ENCODE measurements at places on chromosomes 2 and 18.

GRCh38 chr2:77169426-77169825, 352.8 kb downstream of the LRRTM4 start:
- no peak for DNase-seq

- no peak for DNase-seq
Measured at GRCh38 chr2:27958711-27959378, 68.3 kb downstream of the BABAM2 start.

GRCh38 chr2:195548198-195548940, 108.7 kb upstream of the SLC39A10 start:
- no peak for DNase-seq

- DNase-seq = no peak
Measured at GRCh38 chr2:9095690-9096089, 92.2 kb upstream of the MBOAT2 start.

DNA sequence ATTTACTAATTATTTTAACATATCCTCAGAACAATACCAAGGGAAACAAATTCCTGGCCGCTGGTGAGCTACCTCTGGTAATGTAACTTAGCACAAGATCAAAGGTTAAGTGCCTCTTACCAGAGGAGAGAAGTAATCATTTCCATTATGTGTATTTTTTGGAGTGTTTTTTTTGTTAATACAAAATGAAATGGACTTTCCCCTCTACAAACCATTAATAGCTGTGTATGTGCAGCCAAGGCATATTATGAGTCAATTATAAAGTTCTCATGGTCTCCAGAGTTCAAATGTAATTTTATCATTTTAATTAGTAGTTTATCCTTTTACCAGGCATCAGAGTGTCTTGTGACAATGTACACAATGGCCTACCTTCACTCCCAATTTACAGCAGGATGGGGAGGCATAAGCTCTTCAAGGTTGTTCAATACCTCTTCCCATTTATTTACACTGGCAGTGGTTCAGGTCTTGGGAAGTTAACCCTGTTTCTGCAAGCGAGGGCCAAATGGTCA, 242.2 kb downstream of the TGIF1 start:
- DNase-seq = no peak

DNA sequence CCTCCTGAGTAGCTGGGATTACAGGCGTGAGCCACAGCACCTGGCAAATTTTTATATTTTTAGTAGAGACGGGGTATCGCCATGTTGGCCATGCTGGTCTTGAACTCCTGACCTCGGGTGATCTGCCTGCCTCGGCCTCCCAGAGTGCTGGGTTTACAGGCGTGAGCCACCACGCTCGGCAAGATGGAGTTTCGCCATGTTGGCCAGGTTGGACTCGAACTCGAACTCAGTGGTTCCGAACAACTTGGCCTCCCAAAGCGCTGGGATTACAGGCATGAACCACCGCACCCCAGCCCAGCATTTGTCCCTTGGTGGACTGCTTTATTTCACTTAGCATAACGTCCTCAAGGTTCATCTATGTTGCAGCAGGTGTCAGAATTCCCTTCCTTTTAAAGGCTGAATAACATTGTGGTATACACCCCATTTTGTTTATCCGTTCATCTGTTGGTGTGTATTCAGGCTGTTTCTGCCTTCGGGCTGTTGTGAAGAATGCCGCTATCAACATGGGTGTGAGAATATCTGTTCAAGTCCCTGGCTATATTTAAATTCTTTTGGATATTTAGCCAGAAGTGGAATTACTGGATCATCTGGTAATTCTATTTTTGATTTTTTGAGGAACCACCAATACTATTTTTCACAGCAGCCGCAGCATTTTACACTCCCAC, 1.2 kb upstream of the CENPA start:
- no peak for DNase-seq

GRCh38 chr2:175624785-175625184, 377.3 kb downstream of the LNPK start:
- DNase-seq = no peak

- DNase-seq = no peak
Measured at GRCh38 chr2:36672199-36672598, 24.3 kb upstream of the VIT start.

- no peak for DNase-seq
Measured at GRCh38 chr2:141392517-141393213, 738.2 kb downstream of the LRP1B start.

- no peak for DNase-seq
Measured at GRCh38 chr18:4455113-4455811, at the start of gene DLGAP1. Gene DLGAP1, minus strand, starts transcription at chr18:4455307.

GRCh38 chr18:12479982-12480381, 72.3 kb downstream of the PRELID3A start:
- no peak for DNase-seq

GRCh38 chr2:219522111-219523030, 8.1 kb downstream of the ASIC4 start:
- DNase-seq = no peak

- no peak for DNase-seq
Measured at GRCh38 chr2:151111599-151112278, 149.9 kb downstream of the RBM43 start.

DNA sequence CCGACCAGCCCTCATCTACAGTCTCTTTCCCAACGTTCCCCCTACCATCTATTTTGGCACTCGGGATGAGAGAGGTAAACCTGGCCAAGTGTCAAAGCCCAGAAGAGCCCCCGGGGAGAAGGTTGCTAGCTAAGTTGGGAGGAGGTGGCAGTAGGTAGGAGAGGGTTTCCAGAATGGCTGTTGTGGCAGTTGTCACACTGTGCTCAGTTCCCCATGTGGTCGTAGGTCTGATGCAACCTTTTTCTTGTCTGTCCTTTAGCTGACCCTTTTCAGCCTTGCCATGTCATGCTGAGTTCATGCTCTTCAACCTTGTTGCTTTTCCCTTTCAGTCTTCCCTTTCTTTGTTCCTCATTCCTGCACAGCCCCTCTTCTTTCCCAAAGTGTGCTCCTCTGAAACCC, 34.5 kb downstream of the TTLL4 start:
- DNase-seq = no peak

GRCh38 chr2:197911667-197912066, 107.3 kb downstream of the PLCL1 start:
- no peak for DNase-seq

GRCh38 chr2:227456772-227457171, 15.2 kb upstream of the AGFG1 start:
- no peak for DNase-seq

- DNase-seq = no peak
Measured at GRCh38 chr2:40113272-40113968, 334.4 kb upstream of the THUMPD2 start.

GRCh38 chr2:241799522-241800197, 9.3 kb upstream of the NEU4 start:
- no peak for DNase-seq

GRCh38 chr2:222912117-222912516, 51.3 kb downstream of the ACSL3 start:
- no peak for DNase-seq

GRCh38 chr2:219560037-219560892, 11.1 kb downstream of the OBSL1 start:
- DNase-seq = no peak

DNA sequence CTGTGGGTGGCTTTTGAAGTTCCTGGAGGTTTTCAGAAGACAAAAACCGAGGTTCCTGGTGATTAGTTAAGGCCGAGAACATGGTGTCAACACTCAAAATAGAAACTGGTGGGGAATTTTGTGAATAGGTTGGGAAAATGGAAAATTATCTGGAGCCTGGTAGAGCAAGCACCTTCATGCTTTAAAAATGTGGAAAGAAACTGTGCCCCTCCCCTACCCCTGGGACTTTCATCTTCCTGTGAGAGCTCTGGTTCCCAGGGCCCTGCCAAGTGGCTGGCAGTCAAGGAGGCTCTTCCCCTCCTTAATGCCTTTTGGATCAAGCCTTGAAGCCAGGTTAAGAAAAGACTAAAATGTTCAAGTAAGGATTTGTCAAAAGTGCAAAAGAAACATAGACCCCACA, 1.9 kb upstream of the CRACDL start:
- no peak for DNase-seq

DNA sequence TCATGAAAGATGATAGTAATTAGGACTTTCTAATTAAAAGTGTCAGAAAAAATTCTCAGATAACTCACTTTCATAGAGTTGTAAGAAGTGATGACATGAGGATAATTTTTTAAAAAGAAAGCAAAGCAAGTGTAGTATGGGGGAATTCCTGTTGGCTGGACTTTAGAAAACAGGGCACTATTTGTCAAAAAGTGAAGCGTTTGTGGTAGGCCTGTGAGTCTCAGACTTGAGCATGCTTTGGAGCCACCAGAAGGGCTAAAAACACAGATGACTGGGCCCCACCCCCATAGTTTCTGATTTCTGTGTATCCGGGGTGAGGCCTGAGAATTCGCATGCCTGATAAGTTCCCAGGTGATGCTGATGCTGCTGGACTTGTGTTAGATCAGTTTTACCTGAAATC, 222.6 kb upstream of the LRRTM1 start:
- no peak for DNase-seq

GRCh38 chr2:181602017-181602416, 54.9 kb downstream of the CERKL start:
- no peak for DNase-seq

DNA sequence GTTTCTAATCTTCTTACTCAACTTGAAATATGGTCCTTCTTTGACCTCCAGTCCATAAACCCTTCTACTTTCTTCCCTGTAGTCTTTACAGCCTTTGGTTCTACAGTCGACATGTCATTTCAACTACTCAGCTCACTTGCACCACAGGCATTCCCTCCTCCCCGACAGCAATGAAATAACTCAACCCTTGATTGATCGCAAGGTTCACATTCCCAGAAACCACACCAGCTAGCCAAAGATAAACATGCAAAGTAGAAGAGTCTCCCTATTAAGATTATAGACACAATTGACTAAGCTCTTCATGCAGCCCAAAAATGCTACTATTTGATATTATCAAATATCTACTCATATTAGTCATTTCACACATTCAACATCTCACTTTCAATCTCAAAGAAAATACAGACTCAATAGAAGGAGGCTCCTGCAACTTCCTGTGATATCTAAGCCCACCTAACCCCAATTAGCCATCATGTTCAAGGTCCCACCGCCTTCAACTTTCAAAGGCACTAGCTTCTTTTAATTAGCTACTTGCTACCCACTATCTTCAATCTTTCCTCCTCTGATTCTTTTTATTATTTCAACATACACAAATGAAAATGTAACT, 50.8 kb downstream of the RTTN start:
- no peak for DNase-seq

DNA sequence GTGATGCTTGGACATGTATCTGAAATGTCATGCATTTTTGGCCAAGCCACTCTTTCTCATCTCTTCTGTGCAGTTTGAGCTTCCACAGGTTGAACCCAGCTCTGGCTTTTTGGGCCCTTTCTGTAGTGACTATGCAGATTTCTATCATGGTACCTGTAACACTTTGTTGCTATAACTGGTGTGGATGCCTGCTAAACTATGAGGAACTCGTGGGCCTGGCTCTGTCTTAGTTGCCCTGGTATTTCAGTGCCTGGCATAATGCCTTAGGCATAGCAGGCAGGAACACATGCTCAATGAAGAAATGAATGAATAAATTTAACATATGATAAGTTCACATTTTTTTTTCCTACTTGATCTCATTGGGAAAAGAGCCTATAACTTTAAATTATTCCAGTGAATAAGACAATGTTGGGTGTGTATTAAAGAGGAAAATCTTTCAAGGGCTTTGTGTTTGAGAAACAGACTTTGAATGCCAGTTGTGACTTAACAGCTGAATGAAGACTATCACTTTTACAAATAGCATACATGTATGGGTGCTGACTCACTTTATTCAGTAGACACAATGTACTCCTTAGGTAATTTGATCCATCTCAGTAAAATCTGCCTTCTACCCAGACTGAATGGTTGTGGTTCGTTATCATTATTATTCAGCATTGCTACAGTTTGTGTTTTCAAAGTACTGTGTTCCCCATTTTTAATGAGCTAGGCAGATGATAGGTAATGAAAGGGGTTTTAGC, 86.4 kb upstream of the MAP4K3 start:
- DNase-seq = no peak

DNA sequence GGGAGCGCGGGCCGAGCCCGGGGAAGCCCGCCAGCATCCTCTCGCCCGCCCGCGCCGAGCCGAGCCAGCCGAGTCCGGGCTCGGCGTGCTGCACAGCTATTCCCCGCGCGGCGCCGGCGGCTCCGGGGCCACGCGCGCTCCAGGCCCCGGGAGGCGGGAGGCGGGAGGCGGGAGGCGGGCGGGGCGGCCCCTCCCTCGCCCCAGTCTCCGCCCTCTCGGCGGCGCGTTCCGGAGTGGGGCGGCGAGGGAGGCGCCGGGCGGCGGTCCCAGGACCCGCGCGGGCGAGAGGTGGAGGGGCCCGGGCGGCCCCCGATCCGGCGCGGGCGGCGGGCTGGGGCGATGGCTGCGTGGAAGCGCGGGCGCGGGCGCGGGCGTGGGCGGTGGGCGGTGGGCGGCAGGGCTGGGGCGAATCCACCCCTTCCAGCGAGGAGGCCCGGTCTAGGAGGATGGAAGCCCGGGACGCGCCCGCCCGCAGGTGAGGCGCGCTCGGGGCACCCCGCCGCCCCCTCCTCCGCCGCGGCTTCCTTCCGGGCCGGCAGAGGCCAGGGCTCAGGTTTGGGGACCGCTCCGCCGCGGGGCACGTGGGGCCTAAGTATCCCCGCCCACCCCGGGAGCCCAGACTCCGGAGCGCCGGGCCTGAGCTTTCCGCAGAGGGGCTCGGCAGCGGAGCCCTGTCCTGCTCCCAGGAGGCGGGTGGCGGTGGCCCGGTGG, at the start of gene ADCY3:
TSS of gene ADCY3 (minus strand) at position 140 of the 711 bp plus-strand sequence. CDS start 1,250 bp downstream, outside the sequence.
- peak; percentile 51 for DNase-seq

GRCh38 chr2:144456680-144457079, 63.2 kb downstream of the ZEB2 start:
- no peak for DNase-seq
